ENCODE measurements at places on chromosomes 5 and 9.

DNA sequence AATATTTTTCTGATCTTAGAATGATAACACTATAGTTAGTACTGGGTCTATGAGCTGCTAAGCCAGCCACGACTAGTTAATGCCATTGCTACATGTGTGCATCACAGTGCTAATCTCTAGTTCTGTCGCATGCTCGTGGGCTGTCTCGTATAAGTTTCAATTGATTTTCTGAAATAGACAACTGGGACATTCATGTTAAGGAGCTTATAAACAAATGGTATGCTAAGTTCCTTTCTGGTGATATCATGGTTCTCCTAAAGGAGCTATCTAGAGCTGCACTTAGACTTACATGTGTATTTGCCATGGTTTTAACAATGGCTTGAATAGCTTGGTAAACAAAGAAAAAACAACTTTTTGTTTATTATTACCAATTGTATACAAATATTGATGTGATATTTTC, 46.2 kb downstream of the F2RL2 start:
- no peak for DNase-seq

DNA sequence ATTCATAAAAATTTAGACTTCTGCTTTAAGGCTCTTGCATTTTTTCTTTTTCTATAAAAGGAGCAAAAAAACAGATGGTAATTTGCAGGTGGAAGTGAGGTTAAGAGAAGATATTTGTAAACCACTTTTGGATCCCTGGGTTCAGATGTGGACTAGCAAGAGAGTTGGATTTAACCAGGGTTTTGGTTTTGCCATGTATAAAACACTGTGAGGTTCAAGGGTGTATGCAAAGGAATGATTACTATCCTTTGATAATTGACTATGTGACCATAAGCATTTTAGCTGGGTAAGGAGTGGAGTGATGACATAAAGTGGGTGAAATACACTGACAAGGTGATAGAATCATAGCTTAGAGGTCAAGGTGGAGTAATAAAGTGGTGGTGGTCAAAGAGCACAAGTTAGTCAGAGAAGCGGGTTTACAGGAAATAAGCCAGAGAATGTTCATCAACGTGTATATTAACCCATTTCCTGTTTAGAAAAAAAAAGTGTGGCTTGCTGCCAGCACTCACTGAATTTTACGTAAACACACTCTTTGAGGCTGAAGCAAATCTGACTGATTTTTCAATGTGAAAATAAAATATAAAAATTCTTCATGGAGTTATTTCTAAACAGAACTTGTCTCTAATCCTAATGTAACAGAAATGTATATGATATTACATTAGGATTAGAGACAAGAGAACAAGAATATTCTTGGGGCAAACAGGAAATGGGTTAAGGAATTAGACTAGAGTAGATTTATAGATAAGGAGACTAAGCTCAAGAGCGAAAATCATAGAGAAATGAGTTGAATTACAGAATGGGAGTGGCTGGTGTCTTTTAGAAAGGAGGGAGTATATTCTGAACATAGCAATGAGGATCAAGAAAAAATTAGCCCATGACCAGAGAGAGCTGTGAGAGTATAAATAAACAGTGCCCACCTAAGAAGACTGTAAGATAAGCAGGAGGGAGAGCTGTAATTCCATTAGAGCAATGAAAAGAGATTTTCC, 74.5 kb downstream of the CDKN2A start:
- no peak for DNase-seq

DNA sequence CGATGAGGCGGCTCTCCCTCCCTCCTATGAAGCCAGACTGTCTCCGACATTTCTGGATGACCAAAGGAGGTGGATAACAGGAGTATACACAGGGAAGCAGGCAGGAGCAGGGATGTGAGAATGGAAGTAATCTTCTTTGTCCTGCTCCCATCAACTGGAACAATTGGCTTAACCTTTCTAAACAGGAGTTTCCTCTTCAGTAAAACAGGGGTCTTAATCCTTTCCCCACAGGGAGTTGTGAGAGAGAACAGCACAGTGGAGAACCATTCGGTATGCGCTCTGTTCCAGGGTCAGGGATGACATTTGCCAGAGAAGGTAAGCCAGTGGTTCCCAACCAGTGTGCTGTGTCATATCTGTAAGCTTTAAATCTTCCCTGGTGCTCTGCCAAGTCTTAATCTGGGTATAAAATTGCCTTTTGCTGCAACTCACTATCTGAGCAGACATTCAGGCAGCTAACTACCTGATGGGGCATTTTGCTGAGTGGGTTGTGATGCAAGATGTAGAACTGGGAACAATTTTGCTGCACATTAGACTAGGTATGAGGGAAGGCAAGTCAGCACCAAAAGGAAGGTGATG, 294.8 kb upstream of the KIF2A start:
- DNase-seq: peak; percentile 13

DNA sequence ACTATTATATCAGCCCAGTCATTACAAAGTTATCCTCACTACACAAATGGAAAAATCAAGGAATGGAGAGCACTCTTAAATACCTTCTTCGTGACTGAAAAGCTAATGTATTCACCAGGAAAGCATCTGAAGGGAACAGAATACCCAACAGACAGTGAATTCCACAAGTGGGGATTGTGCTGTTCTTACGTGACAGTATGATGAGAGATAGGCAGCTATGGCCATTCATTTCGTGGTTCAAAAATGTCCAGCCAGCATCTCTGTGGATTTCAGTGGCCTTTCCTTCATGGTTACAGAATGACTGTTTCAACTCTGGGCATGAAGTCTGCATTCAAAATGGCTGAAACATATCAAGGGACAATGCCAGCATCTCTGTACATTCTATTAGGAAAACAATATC, 323.8 kb downstream of the PRELID2 start:
- DNase-seq: no peak

- peak; percentile 90 for DNase-seq
Measured at GRCh38 chr9:107422189-107423185, 67.1 kb downstream of the KLF4 start.

DNA sequence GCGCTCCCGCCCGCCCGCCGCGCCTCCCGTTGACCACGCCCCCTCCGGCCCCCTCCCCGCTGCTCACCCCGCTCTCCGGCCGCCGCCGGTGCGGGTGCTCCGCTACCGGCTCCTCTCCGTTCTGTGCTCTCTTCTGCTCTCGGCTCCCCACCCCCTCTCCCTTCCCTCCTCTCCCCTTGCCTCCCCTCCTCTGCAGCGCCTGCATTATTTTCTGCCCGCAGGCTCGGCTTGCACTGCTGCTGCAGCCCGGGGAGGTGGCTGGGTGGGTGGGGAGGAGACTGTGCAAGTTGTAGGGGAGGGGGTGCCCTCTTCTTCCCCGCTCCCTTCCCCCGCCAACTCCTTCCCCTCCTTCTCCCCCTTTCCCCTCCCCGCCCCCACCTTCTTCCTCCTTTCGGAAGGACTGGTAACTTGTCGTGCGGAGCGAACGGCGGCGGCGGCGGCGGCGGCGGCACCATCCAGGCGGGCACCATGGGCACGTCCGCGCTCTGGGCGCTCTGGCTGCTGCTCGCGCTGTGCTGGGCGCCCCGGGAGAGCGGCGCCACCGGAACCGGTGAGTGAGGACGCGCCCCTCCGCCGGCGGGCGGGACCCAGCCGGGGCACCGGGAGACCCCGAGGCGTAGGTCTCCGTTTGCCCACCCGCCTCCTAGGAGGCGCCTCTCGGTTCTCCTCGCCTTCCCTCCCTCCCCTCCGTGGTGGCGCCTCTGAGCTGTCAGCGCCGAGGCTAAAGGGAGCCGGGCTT, at the start of gene VLDLR:
Gene VLDLR, plus strand, starts transcription at position 66 of the 739 bp plus-strand sequence. Its CDS starts 403 bp downstream, at position 469.
- peak; percentile 71 for DNase-seq

GRCh38 chr5:72096602-72097188, 10.6 kb upstream of the MAP1B start:
- DNase-seq: no peak

- no peak for DNase-seq
Measured at GRCh38 chr9:113992276-113992951, 85.7 kb downstream of the AMBP start.

DNA sequence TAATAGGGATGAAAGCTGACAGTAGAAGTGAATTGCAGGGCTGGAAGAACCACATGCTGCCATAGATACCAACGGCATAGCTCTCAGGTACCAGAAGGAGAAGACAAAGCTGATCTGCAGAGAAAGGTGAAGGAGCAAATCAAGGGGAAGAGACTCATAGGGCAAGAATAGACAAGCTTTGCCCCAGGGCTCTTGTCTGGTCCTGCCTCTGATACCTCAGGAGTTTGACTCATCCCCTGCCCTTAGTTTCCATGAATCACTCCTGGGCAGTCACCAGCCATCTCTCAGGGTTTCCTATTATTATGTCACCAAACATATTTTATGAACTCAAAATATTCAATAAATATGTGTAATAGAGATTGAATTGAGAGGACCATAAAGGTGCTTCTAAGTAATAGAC, 800.9 kb downstream of the DNAH5 start:
- no peak for DNase-seq

GRCh38 chr5:101440173-101440572, 537.1 kb upstream of the ST8SIA4 start:
- DNase-seq: no peak

DNA sequence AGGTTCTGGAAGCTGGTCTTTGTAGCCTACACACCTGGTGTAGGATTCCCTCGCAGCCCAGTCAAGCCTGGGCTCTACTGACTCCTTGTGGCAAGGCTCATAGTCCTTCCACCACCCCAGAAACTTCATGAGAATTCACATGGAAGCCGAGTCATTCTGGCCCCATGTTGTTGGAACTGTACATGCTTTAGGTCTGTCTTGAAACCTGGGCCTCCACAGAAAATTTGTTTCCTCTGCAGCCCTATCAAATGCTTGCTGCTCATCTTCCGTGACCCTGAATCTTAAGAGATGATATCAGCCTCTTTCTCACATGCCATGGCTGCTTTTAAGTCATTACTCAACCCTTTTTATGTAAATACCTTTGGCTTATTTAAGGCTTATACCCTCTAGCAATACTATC, 113.4 kb upstream of the GRHPR start:
- DNase-seq: peak; percentile 11

- DNase-seq: peak; percentile 55
Measured at GRCh38 chr5:143635146-143635752, 176.7 kb upstream of the HMHB1 start.

GRCh38 chr5:150641824-150642566, 1.5 kb downstream of the SYNPO start:
- no peak for DNase-seq

GRCh38 chr5:64925123-64925522, 156.4 kb downstream of the CWC27 start:
- DNase-seq: no peak

DNA sequence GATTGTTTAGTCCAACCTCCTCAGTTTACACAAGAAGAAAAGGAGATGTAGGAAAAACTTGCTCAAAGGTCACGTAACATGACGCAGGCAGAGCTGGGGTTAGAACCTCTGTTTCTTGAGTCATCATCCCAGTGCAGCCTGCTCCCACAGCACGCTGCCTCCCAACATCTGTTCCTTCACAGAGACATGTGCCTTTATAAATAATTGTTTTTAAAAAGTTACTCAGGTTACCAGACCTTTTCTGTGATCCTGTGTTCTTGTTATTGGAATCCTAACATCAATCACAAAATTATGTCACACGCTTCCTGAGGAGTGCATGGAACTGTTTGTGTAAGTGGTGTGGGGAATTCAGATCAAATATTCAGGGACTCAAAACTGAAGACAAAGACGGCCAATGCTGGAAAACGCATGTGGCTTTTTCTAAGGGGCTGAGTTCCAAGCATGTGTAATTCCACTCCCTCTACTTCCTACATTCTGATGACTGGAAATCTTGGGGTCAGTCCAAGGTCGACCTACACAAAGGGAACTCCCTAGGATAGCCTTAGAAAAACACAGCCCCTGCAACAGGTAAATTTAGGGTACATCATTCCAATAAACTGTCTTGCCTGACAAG, 184.3 kb downstream of the TSSK1B start:
- DNase-seq: peak; percentile 27

DNA sequence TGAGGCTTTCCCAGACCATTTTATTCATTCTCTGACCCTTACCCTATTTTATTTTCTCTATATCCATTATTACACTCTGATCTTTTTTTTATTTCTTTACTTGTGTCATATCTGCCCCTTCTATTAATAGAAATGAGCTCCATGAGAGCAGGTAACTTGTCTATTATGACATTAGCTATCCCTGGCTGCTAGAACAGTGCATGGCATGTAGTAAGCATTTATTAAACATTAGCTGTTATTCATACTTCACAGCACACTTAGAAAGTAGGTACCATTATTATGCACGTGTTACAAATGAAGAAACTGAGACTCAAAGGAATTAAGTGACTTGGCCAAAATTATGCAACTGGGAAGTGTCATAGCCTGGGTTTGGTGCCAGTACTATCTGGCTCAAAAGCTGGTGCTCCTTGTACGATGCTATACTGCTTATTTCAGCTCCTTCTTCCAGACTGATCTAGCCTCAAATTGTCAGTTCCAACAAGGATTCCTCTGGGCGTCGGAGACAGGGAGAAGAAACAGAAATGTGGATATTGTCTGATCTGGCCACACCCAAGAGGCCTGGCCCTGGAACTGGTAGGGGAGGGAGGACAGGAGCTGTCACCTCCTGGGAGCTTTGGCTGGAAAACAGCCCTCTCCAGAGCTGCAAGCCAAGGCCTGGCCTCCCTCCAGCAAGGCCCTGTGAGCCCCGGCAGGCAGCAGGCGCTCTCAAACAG, 10.8 kb upstream of the NIPAL4 start:
- DNase-seq: no peak

DNA sequence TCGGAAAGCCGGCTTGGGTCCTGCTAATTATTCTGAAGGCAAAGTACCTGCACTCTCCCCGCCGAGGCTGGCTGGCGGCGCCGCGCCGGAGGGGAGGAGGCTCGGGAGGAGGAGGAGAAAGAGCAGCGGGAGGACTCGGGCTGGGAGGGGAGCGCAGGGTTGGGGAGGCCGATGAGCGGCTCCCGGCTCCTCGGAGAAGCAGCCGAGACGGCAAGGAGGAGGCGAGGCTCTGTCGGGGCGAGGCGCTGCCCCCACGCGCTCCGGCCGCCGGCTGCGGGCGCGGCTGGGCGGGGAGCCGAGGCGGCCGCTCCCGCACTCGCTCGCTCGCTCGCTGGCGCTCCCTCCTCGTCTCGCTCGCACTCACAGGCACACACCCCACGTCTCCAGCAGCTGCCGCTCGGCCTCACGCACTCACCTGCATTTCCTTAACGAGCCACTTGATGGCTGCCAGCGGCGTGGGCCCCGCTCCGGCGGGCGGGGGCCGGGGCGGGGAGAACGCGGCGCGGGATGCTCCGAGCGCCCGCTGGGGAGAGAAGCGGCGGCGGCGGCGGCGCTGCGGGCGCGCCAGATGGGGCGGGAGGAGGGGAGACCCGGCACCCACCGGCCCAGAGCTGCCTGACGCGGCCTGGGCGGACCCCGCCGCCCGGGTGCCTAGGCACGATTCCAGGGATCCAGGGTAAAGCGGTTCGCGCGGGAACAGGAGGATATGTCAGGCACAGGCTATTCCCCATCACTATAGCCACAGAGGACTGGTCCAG, at the start of gene PTPRD:
Gene PTPRD, minus strand, starts transcription at position 362 of the 758 bp plus-strand sequence.
- DNase-seq: peak; percentile 85
